ENCODE measurements at places on chromosomes 3 and 15.

GRCh38 chr15:78597583-78597982 is 23.2 kb downstream of the CHRNA3 start:
- DNase-seq, result no peak

DNA sequence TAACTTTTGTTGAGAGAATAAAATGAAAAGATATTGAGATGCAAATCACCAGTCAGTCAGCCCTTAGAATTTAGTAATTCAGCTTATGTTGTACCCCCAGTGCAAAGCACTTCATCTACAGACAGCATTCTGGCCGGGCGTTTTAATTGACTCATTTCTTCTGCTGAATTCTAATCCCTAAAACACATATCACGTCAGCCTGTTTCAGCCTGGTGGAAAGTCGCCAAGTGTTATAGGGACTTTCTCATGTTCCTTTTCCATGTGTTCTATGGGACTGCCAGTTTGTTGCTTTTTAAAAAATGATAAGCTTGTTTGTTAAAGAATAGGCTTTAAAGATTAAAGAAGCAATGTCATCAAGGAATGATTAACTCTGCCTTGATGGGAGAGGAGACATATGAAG is 169.7 kb upstream of the BFSP2 start:
- DNase-seq, result no peak

DNA sequence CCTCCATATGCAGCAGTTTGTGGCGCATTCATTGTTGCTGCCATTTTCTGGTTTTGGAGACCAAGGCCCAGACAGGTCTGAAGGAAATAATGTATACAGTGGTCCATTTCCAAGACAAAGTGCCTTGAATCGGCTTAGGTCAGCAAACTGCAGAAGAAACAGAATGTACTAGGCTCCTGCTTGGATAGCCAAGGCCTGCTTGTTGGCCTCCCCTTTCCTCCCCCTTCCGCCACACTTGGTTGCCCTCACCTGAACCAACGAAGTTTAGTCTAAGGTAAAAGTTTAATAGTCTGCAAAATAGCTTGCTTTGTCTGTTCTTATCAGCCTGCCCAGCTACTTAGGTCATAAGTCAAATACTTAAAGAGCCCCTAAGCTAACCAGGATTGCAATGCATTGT is 12.0 kb upstream of the RTP3 start:
- DNase-seq, result no peak

DNA sequence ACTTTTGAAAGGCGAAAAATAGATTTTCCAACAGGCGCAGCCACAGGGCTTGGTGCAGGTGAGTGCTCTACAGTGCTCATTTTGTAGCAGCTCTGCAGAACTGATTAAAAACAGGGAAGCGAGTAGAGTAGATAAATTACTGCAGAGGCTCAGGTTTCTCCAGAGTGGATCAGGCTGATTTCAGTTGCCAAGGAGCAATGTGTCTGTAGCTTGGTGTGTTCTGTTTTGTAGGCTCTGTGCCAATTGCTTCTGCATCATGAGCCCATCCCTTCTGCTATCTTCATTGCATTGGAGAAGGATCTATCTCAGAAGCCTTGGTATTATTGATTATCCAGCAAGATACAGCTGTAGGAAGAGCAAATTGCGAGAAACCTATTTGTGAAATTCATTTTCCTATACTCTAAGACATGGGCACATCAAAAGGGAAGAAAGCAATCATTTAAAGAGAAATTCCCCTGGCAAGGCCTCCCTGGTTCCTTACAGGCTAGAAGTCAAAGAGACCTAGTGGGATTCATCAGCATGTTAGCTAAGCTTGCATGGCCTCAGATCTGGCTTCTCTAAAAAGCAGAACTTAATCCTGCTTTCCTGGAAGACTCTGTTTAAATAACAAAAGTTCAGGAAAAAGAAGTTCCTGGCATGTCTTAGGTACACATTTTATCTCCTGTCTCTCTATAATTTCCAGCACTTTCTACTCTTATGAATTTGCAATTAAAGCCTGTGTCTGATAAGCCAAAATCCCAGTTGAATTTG is 432.4 kb upstream of the ATP10A start:
- no peak for DNase-seq

- DNase-seq, result no peak
These were observed 236.6 kb upstream of the PROK2 start for GRCh38 chr3:72021531-72021930.

DNA sequence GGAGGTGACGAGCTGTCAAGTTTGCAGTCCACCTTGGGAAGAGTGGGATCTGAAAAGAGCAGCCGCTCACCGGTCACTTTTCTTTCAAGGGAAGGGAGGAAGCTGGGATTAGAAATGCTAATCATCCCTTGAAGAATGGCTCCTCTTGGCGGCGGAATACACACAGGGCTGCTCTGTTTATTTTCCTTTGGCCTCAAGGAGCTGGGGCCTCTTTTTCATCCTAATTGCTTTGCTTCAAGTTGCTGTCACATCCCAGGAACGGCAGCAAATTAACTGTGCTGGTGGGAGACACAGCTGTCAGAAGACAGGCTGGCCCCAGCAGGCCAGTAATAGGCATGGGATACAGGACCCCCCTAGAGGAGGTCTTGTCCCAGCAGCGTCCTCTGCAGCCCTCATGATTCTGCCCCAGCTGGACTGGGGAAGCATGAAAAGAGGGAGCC is 6.7 kb downstream of the KBTBD13 start:
- DNase-seq, result no peak

DNA sequence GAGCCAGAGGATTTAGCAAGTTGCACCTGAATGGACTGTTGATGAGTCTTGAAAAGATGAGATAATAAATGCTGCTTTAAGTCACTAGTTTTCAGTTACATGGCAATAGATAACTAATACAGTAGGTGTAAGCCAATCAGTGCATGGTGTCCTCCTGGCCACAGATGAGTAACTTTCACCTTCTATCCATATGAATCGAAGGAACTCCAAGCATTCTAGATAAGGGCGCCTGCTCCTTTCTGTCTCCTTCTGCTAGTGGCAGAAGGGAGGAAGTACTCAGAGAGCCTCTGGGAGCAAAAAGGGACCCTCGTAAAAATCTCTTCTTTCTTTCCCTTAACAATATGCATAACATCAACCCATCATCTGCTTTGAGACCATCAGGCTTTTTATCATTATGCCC is 37.3 kb downstream of the TM6SF1 start:
- no peak for DNase-seq

DNA sequence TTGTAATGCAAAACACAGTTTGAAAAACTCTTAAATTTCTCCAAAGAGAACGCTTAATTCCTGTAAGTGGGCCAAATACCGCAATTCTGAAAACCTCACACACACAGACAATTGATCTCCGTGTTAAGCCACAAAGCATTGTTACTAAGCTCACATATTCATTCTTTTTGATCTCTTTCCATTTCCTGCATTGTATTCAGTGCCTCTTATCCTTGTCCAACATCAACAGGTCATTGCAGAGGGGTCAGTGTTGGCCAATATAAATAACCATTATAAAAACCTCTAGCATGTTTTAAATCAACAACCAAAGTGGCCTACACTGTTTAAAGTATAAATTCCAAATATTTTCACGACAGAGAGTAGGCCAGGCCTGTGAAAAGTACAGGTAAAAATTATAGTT is 171.1 kb downstream of the PDZRN3 start:
- DNase-seq, result no peak

Data from OCI-LY7 (cell line).